ENCODE measurements at places on chromosomes 3 and 15. TPM values are rescaled to one million over a fixed set of nuclear protein-coding genes. Genes with fewer than 3 reads are reported as not detected.

The DNAJB11 gene
- total RNA-seq = 41.3 TPM

The MCF2L2 gene
- 0.85 TPM for total RNA-seq

- H3K36me3 ChIP-seq = no peaks in the 10 kb centered on the region
- no peaks in the 10 kb centered on the region for H3K4me1 ChIP-seq
- H3K27me3 ChIP-seq = no peaks in the 10 kb centered on the region
- DNase-seq = no peak
Observed at GRCh38 chr3:84980011-84980410, 21.2 kb downstream of the CADM2 start.

- peaks cover 24% of the 10 kb centered on the region for H3K27me3 ChIP-seq
- DNase-seq = no peak
- no peak overlapping the region for H3K4me3 ChIP-seq
- no peaks in the 10 kb centered on the region for H3K36me3 ChIP-seq
Observed at GRCh38 chr3:147358144-147358992, 48.0 kb downstream of the ZIC4 start.

DNA sequence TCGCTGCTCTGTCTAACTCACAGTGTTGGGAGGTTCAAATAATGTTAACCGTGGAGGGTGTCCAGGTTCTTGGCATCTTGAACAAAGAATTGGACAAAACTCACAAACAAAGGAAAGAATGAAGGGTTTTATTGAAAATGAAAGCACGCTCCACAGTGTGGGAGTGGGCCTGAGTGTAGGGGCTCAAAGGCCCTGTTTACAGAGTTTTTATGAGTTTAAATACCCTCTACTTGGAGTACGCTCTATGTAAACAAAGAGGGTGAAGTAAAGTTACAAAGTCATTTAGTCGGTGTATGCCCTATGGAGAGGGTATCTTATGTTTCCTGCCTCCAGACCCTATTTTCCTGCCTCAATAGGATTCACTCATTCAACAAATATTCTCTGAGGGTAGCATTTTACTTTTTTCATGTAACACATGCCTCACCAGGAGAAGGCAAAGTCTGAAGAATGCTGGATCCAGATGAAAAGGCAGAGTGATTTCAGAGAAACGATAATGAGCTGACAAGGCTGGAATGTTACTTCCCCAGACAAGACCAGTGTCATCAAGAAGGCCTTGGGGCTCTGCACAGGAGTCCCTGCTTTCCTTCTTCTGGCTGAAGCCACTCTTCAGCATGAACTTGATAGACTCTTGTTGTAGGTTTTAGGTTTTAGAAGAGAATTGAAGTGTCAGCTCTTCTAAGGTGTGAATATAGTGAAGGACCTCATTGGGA, 163.6 kb downstream of the FAM43A start:
- H3K27me3 ChIP-seq = no peaks in the 10 kb centered on the region
- H3K4me1 ChIP-seq = peaks cover under 1% of the 10 kb centered on the region
- H3K36me3 ChIP-seq = no peaks in the 10 kb centered on the region
- no peak for DNase-seq
- no peak overlapping the region for H3K4me3 ChIP-seq

- no peaks in the 10 kb centered on the region for H3K36me3 ChIP-seq
- H3K4me1 ChIP-seq = peaks cover 11% of the 10 kb centered on the region
Observed at GRCh38 chr3:186115239-186115996, 6.5 kb upstream of the ETV5 start.

GRCh38 chr3:23567917-23568316, 237.8 kb upstream of the UBE2E1 start:
- H3K36me3 ChIP-seq = no peaks in the 10 kb centered on the region
- no peak overlapping the region for H3K4me3 ChIP-seq
- H3K27ac ChIP-seq = no peak overlapping the region
- no peaks in the 10 kb centered on the region for H3K27me3 ChIP-seq
- peaks cover 9% of the 10 kb centered on the region for H3K4me1 ChIP-seq

DNA sequence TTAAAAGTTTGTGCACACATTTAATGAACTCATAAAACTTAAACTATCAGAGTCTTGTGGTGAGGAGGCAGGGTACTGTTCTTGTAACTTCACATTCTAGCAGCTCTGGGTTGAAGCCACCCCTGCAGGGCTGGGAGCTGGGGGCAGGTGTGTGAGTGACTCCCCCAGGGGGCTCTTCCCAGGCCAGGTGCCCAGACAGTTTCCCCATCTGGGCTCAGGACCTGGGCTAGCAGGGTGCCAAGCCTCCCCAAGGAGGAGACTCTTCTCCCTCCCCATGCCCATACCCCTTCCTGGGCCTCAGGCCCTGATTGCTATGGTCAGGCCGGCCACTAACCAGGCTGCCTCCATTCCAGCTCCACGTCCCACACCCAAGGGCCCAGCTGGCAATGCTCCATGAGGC, 22.0 kb upstream of the CHCHD6 start:
- no peak overlapping the region for H3K27ac ChIP-seq
- H3K4me3 ChIP-seq = no peak overlapping the region
- H3K36me3 ChIP-seq = no peaks in the 10 kb centered on the region
- H3K4me1 ChIP-seq = peaks cover 14% of the 10 kb centered on the region
- H3K27me3 ChIP-seq = no peaks in the 10 kb centered on the region

DNA sequence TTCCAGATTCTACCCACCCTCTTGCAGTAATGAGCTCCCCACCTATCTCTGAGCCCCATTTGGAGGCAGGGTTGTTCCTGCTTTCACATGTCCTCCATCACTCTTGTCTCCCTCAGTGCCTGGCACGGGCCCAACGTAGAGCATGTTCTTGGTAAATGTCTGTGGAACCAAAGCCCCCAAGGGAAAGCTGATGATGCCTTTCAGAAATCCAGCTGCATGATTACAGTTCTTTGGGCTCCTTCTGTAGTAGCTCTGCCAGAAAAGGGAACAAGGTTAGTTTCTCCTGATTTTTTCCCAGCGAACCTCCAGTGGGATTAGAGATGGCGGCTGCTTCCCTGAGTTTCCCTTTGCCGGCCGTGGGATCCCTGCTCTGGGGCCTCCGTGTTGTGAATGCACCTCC, 39.3 kb downstream of the CGNL1 start:
- H3K4me1 ChIP-seq = no peaks in the 10 kb centered on the region
- no peak for DNase-seq
- no peak overlapping the region for H3K4me3 ChIP-seq
- H3K36me3 ChIP-seq = no peaks in the 10 kb centered on the region
- no peak overlapping the region for H3K27ac ChIP-seq
- H3K27me3 ChIP-seq = no peaks in the 10 kb centered on the region

DNA sequence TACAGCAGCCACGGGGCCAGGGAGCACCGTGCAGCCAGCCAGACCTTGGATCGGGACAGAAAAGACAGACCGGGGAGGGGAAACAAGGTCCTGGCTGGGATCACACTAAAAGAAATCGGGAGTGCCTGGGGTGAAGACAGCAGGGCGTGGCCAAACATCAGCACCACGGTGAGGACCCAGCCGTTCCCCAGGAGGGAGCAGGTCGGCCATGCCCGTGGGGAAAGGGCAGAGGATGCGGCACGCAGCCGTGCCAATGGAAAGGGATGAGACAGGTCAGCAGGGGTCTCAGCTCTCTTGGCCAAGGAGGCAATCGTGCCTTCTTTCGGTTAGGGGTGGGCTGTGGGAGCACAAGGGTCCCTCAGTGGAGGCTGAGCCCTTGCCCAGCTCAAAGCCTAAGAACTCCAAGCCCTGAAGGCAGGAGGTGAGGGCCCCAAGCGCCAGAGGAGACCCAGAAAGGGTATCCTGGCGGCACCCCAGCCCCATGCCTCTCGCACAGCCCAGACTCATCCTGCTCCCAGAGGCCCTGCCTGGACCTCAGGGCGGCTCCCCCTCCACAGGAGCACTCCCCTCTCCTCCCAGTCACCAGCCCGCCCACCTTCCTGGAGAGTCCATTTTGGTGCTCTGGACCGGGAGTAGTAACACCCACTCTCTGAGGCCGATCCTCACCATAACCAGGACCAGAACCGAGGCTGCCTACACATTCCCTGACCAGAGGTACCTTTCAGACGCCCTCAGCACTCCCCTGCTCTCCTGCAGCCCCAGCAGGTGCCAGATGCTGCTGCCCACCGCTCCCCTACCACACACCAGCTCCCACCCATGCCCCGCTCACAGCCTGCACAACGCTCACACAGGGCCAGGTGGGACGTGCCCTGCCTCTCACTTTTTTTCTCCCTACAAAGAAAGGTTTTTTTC, 23.2 kb upstream of the OCA2 start:
- no peak overlapping the region for H3K4me3 ChIP-seq
- H3K27me3 ChIP-seq = no peaks in the 10 kb centered on the region
- peaks cover 29% of the 10 kb centered on the region for H3K36me3 ChIP-seq
- DNase-seq = no peak
- no peak overlapping the region for H3K27ac ChIP-seq
- H3K4me1 ChIP-seq = no peaks in the 10 kb centered on the region

DNA sequence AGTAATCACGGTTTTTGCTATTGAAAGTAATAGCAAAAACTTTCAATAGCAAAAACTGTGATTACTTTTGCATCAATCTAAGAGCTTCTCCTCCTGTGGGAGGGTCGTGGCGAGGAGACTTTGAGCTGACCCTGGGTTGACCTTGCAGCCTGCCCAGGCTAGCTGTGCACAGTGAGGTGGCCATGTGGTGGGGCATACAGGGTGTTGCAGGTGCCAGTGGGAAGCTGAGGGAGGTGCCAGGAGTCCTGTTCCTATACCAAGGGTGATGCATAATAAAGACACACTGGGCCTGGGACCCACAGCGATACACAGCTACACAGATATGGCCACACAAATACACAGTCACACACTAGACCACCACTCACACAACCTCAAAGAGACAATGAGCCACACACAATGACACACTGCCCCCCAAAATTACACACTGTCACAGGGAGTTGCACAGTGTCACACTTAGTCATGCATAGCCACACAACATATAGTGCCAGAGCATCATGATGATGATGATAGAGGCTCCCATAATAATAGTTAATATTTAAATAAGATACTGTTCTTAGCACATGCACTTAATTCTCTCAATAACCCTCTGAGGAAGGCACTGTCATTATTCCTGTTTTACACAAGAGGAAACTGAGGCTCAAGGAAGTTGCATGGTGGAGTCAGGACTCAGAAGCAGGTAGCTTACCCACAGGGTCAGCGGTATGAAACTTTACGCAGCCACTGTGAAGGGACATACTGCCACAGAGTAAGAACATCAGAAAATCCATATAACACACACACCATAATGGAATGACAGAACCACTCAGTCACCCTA, 6.3 kb downstream of the PLCD1 start:
- H3K4me1 ChIP-seq = peaks cover 13% of the 10 kb centered on the region
- H3K4me3 ChIP-seq = no peak overlapping the region
- H3K27me3 ChIP-seq = no peaks in the 10 kb centered on the region

- H3K4me1 ChIP-seq = no peaks in the 10 kb centered on the region
- no peak overlapping the region for H3K4me3 ChIP-seq
- H3K36me3 ChIP-seq = no peaks in the 10 kb centered on the region
- H3K27me3 ChIP-seq = no peaks in the 10 kb centered on the region
- no peak for DNase-seq
Observed at GRCh38 chr15:79130535-79131130, 40.1 kb upstream of the RASGRF1 start.

Measured in thoracic aorta (tissue), 2 donors.